Stimulated activated CD4-positive, alpha-beta T cell treated with anti-CD3 and anti-CD28 coated beads, Interleukin-1b, Interleukin-23, amount 100 ng/mL, for 4 hours (primary cell): ENCODE measurements at places on chromosomes 13 and 19.

GRCh38 chr13:112448621-112449544 is 72.7 kb downstream of the SPACA7 start:
- DNase-seq = no peak

DNA sequence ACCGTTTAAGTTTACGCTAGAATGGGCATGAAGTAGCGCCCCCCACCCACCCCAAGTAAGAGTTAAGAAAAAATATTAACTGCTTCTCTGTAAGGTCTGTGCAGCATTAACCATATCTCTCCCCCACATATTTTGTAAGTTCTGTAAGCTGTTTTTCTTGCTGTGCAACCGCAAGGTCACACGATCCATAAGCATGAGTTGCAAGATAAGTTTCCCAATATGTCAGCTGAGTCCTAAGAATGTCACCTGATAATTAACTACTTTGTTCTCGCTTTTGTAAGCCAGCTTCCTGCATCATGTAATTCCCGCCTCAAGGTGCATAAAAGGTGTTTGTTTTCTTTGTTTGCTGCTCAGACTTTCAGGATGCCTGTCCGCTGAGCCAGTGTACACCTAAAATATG is 187.0 kb downstream of the MYO16 start:
- no peak for DNase-seq

DNA sequence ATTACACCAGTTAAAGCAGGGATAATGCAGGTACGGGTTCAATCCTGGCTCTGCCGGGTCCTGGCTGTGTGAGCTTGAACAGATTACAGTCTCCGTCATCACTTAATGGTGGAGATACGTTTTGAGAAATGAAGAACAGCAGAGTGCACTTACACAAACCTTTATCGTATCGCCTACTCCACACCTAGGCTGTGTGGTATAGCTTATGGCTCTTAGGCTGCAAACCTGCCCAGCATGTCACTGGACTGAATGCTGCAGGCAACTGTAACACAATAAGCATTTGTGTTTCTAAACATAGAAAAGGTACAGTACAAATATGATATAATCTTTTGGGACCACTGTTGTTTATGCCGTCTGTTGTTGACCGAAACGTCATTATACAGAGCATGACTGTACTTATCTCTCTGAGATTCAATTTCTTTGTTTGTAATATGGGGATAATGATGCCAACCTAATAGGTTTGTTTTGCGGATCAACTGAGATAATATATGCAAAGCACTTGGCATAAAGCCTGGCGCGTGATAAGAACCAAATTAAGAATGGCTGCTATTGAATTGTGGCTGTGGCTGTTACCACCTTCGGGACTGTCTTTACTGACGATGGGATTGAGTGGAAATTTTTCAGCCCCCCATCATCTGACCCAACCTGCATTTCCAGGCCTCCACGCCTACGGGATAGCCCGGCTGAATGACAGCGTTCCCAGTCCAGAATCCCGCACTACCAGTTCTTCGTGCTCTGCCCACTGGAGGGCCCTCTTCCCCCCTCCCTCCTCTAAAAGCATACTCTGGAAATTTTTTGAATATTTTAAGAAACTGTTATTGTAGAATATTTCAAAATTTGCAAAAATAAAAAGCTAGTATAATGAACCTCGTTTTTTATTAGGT is 11.2 kb downstream of the KRTDAP start:
- no peak for DNase-seq

GRCh38 chr13:98142380-98143156 is at the start of gene FARP1:
Gene FARP1, plus strand, starts transcription at chr13:98143094. Its CDS starts 70,149 bp downstream, at chr13:98213243.
- no peak for DNase-seq

GRCh38 chr13:72198967-72199560 is 332.1 kb upstream of the DACH1 start:
- no peak for DNase-seq
